Fibroblast of villous mesenchyme (primary cell): ENCODE measurements at places on chromosomes 11 and 22. TPM values are rescaled to one million over a fixed set of nuclear protein-coding genes. Genes with fewer than 3 reads are reported as not detected.
A peak's percentile ranks its signal among the peaks of the same experiment; 100 is the strongest.

GRCh38 chr11:9726321-9727022, 62.6 kb downstream of the SWAP70 start:
- DNase-seq = peak; percentile 55

- no peak for DNase-seq
These were observed 16.0 kb downstream of the ZMAT5 start for GRCh38 chr22:29750559-29751538.

- DNase-seq = no peak
These were observed 61.3 kb upstream of the WNT11 start for GRCh38 chr11:76267556-76267955.

DNA sequence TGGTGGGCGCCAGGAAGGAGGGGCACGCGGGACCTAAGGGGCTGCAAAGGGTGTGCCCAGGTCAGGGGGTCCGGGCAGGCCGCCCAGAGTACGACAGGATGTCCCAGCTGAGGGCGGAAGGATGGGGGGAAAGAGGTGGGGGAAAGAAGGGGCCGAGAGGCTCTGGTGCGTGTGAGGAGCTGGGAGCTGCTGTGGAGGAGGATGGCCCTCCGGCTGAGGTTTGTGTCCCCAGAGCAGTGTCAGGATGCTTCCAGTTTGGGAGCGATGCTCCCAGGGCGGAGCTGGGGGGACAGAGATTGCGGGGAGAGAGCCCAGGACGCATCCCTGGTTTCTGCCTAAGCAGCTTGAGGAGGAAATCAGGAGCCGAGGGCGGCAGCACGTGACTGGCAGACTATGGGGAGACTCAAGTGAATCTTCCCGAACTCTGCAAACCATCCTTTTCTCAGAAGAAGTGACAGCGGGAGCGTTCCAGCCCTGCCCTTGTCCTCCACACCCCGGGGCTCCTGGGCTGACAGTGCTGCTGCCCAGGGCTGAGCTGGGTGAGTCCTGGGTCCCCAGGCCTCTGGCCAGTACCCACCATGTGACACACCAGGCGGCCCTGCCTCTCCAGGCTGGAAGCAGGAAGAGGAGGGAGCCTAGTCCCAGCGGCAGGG, 19.7 kb upstream of the TTLL12 start:
- DNase-seq = no peak

DNA sequence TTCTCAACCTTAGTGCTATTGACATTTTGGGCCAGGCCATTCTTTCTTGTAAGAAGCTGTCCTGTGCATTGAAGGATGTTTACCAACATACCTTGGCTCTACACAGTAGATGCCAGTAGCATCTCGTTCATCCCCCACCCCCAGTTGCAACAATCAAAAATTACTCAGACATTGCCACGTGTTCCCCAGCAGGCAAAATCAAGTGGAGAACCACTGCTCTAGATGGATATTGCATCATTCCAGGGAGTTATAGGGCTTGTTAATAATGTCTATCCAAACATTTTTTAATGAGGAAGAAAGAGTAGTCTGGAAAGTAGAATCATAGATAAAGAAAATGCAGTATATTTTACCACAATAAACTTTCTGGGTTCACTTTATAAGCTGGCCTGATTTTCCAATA, 64.1 kb downstream of the PRMT3 start:
- peak; percentile 50 for DNase-seq

- DNase-seq = no peak
These were observed 7.2 kb downstream of the ADAMTS15 start for GRCh38 chr11:130455483-130456127.

Gene LMO2
- under 0.01 TPM in 2 replicates for total RNA-seq

Gene SMCO4
- total RNA-seq = 8.4 and 9.1 TPM in 2 replicates

DNA sequence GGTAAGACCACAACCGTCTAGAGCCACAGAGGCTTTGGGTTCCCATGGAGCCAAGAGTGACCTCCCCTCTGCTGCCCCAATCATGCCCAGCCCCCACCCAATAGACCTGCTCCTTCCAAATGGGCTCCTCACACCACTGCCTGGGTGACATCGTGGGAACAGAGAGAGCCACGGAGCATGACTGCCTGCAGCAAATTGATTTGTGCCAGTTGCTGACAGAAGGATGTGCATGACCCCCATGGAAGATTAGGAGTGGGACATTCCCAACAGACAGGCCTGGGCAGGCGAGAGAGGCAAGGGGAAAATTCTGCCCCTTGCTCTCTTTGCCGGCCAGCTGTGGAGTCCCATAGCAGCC, 88.5 kb downstream of the TENM4 start:
- no peak for DNase-seq

DNA sequence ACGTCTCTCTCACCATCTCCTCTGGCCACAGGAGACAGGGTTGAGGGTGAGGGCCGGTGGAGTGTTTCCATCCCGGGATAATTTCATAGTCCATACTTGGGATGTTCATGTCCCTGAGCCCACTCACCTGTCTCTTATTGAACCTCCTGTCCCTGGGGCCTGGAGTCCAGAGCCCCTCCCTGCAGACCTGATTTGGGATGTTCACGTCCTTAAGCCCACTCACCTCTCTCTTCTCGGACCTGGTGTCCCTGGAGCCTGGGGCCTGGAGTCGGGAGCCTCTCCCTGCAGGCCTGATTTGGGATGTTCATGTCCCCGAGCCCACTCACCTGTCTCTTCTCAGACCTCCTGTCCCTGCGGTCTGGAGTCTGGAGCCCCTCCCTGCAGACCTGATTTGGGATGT, 868.2 kb downstream of the BRD1 start:
- no peak for DNase-seq

DNA sequence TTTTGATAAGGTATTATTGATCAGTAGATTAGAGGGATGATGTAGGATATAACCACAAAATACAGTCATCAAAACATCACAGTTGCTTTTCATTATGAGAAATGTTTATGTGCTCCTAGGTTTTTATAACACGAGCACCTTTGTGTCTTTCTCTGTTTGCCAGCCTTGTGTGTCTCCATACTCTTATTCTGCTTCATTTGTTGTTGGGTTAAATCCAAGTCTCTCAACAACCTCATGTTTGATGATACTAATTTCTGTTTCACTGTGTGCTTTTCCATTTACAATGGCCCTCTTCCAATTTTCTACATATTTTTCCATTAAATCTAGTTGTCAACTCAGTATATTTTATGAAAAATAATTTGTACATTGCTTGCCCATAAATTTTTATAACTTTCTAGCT, 107.7 kb upstream of the POU2AF2 start:
- no peak for DNase-seq

DNA sequence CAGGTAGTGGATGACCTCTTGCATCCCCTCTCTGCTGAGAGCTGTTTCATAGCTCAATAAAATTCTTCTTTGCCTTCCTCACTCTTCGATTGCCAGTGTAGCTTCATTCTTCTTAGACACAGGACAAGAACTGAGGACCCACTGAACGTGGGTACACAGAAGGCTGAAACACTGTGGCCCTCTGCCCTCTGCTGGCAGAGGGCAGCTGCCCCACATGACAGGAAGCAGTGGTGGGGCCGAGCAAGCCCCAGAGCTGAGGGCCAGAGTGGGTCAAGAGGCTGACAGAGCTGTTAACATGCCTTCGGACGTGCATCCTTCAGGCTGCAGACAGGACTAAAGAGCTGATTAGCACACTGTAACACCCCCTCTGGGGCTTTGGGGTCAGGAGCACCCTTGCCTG, 15.6 kb downstream of the SMC1B start:
- DNase-seq = no peak

GRCh38 chr11:117761993-117762392, 35.0 kb downstream of the DSCAML1 start:
- DNase-seq = no peak

- no peak for DNase-seq
These were observed 11.7 kb downstream of the SEC14L3 start for GRCh38 chr22:30460147-30460546.

DNA sequence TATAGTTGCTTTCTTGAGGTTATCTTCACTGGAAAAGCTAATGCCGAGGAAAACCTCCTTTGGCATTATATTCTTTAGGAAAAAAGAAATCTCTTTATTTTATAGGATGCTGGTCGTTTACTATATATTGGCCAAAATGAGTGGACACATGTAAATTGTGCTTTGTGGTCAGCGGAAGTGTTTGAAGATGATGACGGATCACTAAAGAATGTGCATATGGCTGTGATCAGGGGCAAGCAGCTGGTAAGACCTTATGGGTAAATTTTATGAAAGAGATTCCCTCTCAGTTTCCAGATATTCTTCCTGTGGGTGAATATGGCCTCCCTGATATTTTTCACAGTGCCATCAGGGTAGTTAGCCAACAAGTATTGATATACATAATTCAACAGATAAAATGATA, 29.4 kb upstream of the TTC36 start:
- peak; percentile 85 for DNase-seq

DNA sequence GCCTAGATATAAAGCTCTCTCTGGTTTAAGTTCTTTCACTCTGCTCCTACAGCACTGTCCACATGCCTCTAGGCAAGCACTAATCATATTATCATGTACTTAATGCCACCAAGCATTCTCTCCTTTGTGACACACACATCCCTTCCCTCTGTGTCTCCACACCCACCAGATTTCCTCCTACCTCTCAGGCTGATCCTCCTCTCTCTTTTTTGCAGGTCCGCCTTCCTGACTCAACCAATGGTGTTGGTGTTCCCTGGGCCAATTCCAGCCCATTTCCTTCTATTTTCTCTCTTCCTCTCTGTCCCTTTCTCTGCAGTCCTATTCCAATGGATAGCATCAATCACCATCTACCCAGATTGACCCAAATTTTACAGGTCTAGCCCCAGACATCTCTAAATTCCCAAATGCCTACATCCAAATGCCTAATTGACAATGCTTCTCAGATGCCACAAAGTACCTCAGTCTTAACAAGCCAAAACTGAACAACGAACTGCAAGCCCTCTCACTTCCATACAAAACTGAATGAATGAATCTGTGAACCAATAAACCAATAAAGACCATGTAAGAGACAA, 504 bp upstream of the ZNF215 start:
- peak; percentile 3 for DNase-seq

Gene CASP12
- 0.43 TPM in 1 of 2 replicates, not detected in the other for total RNA-seq

Gene CRYBB3
- not detected in 2 replicates for total RNA-seq

GRCh38 chr11:129798212-129798611, 17.4 kb upstream of the TMEM45B start:
- no peak for DNase-seq

GRCh38 chr22:33209930-33210784, 152.0 kb upstream of the SYN3 start:
- DNase-seq = peak; percentile 24

GRCh38 chr11:46437122-46437689, 45.6 kb upstream of the CHRM4 start:
- DNase-seq = no peak

- peak; percentile 44 for DNase-seq
These were observed 1.2 kb downstream of the TOB2 start for GRCh38 chr22:41445129-41446056.

GRCh38 chr11:114984611-114985163, 306.4 kb downstream of the NXPE2 start:
- no peak for DNase-seq

Gene LRRC56
- 0.43 and 0.64 TPM in 2 replicates for total RNA-seq

Gene ACTN3
- total RNA-seq = under 0.01 TPM in 1 of 2 replicates, not detected in the other

DNA sequence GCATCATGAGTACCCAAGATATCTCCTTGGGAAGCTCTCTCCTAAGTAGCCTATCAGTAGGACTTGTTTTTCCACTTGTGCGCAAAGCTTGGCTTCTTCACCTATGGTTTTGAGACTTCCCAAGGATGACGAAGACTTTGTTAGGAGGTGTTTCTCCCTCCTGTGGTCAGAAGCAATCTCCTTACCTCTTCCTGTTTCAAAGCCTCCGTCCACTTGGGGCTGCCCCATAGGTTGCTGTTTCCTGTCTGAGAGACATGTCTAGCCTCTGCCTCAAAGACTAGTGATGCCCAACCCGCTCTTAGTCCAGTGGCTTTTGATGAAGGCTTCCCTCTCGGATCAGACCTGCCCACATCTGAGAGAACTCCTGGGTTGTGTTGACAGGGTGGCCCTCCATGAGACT, 92.9 kb downstream of the TRAF6 start:
- no peak for DNase-seq

- DNase-seq = peak; percentile 52
These were observed 51.8 kb downstream of the MN1 start for GRCh38 chr22:27749597-27750225.

- no peak for DNase-seq
These were observed 108.9 kb downstream of the CD44 start for GRCh38 chr11:35247863-35248262.

DNA sequence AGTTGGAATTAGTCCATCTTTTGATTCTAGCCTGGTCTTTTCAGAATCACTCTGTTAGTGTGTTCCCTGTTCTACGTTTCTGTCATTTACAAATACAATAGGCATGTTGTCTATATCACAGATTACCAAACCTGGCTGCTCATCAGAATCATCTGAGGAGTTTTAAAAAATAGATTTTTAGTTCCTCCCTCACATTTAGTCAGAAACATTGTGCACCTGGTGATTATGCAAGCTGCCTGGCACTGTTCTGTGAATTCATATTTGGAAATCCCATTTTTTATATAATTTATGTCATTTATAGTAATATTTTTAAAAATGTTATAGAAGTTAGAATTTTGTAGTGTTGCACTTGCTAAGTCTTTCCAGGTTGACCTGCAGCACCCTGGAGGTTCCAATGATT, 107.3 kb downstream of the PDE3B start:
- no peak for DNase-seq

- no peak for DNase-seq
These were observed 58.3 kb downstream of the AMOTL1 start for GRCh38 chr11:94826415-94826814.

GRCh38 chr22:36381513-36382128, 6.1 kb downstream of the MYH9 start:
- peak; percentile 87 for DNase-seq
